ENCODE measurements at places on chromosomes 7 and 10.
A peak's percentile ranks its signal among the peaks of the same experiment; 100 is the strongest.

- peak; percentile 35 for DNase-seq
These were observed 42.6 kb upstream of the CC2D2B start for GRCh38 chr10:95864906-95865813.

DNA sequence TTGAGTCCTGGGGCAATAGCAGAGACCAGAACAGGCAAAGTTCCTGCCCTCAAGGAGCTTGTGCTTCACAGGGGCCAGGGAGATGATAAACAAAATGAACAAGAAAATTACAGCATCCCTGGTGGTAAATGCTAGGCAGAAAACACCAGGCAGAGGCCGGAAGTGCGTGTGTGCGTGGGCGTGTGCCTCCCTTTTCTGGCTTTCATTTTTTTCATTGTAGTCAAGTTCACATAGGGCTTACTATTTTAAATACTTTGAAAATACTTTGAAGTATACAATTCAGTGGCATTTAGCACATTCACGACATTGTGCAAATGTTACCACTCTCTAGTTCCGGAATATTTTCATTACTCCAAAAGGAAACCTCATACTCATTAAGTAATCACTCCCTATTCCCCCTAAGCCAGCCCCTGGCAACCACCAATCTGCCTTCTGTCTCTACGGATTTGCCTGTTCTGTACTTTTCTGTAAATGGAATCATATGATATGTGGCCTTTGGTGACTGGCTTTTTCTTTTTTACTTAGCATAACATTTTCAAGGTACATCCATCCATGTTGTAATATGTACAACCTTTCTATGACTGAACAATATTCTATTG, 88.1 kb upstream of the PDCD4 start:
- DNase-seq, result peak; percentile 36

GRCh38 chr10:30827531-30828120, 198.1 kb upstream of the LYZL2 start:
- DNase-seq, result no peak

DNA sequence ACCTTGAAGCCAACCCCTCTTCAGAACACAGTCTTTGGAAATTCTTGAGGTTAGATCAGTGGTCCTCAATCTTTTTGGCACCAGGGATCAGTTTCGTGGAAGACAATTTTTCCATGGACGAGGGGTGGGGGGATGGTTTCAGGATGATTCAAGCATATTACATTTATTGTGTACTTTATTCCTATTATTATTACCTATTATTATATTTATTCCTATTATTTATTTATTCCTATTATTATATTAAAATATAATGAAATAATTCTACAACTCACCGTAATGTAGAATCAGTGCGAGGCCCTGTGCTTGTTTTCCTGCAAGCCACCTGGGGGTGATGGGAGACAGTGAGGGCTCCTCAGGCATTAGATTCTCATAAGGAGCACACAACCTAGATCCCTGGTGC, 17.9 kb downstream of the CAMK1D start:
- no peak for DNase-seq

Measured in OCI-M1 (cell line).